ENCODE measurements at places on chromosomes 3 and 15. TPM values are rescaled to one million over a fixed set of nuclear protein-coding genes. Genes with fewer than 3 reads are reported as not detected.

Gene ROPN1
- not detected for total RNA-seq

Gene NEK10
- total RNA-seq = 5.6 TPM

Gene UBA7
- 42.2 TPM for total RNA-seq

Gene TMEM87A
- 47.1 TPM for total RNA-seq

Gene C2CD4A
- total RNA-seq = 3.2 TPM

Gene C3orf85
- total RNA-seq = not detected

All from pulmonary artery endothelial cell (primary cell).